NCI-H510A treated with DMSO at 0.1 percent for 48 hours (cell line): ENCODE measurements at places on chromosomes 3 and 15.

GRCh38 chr3:19155375-19155774, 7.1 kb downstream of the KCNH8 start:
- no peak for DNase-seq

GRCh38 chr3:172517859-172518466, 5.3 kb downstream of the TNFSF10 start:
- DNase-seq, result no peak

DNA sequence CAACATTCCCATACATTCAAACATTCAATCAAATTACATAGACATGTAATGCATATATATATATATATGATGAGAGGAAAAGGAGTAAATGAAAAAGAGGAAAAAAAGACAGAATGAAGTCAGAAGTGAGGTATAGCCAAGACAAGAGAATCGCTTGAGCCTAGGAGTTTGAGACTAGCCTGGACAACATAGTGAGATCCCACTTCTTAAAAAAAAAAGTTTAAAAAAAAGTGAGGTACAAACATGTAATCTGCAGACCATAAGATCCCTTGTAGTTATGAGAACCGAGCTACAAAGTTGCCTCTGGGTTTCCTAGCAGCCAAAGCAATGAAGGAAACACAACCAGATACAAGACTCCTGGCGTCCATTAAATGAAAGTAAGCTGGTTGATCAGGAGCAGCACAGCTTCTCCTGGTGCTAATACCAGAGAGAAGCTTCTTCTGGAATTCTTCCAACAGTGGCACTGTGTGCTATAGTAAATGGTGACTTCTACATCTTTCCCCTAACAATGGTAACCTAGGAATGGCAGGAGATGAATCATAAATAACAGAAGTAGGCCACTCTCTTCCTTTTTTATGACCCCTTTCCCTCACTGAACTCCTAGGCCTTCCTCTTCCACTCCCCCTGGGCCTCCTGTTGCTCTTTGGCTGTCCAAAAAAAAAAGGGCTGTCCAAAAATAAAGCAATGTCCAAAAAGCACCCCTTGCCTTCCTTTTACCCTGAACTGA, 3.5 kb downstream of the KCNMB3 start:
- DNase-seq, result no peak

GRCh38 chr3:62672270-62672987, 202.8 kb downstream of the CADPS start:
- no peak for DNase-seq

GRCh38 chr3:174215456-174215855, 643.7 kb upstream of the NAALADL2 start:
- no peak for DNase-seq

GRCh38 chr3:126117212-126117611, 33.3 kb upstream of the SLC41A3 start:
- no peak for DNase-seq

- DNase-seq, result no peak
Measured at GRCh38 chr3:119894195-119894594, 112.3 kb downstream of the NR1I2 start.

- DNase-seq, result peak; percentile 7
Measured at GRCh38 chr3:10351013-10351735, 30.3 kb upstream of the SEC13 start.
